A549 (cell line): ENCODE measurements at places on chromosomes 7 and 10.
A peak's percentile ranks its signal among the peaks of the same experiment; 100 is the strongest.

- no peak for DNase-seq
These were observed 2.4 kb downstream of the GPR158 start for GRCh38 chr10:25177093-25177753.

- DNase-seq, result no peak
These were observed 170.1 kb upstream of the SEMA3D start for GRCh38 chr7:85356916-85357315.

- no peak for DNase-seq
These were observed 167.6 kb downstream of the AMPH start for GRCh38 chr7:38463277-38464225.

DNA sequence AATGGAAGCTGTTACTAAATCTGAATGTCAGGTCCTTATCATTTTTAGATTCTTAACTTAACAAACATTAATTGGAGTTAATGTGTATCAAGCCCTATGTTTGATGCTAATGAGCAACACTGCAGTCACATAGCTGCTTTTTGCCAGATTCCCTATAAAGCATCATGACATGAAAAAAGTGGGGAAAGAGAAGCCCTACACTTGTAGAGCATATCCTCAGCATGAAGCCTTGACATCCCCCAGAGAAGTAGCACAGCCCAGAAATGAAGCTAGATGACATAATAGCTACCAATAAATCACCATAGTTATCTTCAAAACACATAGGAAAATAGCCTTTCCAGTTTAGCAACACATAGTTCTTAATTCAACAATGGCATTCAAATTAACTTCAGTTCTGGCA lies 49.2 kb upstream of the CDK1 start:
- DNase-seq, result no peak

GRCh38 chr7:122305475-122306319 lies 1.1 kb upstream of the FEZF1 start:
- peak; percentile 22 for DNase-seq

- DNase-seq, result no peak
These were observed 40.4 kb downstream of the PHTF2 start for GRCh38 chr7:77838929-77839491.

DNA sequence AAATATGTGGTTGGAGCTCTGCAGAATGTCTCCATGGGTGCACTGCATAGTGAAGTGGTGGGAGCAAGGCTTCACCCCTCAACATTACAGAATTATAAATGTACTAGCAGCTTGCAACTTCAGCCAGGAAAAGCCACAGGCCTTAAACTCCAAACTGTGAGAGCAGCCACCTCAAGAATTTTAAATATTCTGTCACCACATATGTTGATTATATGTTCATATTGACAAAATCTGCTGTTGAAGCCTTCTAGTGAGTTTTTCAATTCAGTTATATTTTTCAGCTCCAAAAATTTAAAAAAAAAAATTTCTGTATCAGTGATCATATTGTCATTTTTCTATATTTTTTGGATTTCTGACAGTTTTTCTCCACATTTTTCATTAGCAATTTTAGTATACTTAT lies 30.9 kb upstream of the AKR1C2 start:
- DNase-seq, result no peak

- DNase-seq, result no peak
These were observed 403 bp upstream of the ENO4 start for GRCh38 chr10:116848944-116849247.

DNA sequence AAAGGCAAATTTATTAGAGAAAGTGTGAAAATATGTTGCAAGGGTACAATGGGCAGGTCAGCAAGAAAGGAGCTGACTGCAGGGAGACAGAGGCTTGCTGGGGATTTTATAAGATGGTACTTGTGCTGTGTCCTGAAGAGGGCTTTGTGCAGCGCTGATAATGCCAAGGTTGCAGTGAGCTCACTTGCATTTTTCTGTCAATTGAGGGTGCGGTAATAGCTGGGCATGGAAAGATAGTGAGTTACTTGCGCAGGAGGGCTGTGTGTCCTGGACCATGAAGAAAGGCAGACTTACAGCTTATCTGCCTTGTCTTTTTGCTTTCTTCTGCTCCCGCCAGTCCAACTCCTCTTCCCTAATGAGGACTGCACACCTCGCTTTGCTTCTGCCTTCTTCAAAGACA lies 12.5 kb downstream of the CDC123 start:
- DNase-seq, result no peak
